Stimulated activated CD4-positive, alpha-beta T cell treated with anti-CD3 and anti-CD28 coated beads, Interleukin-1b, Interleukin-23, amount 100 ng/mL, for 4 hours (primary cell): ENCODE measurements at places on chromosomes 13 and 19.

- DNase-seq: no peak
These were observed 4.8 kb downstream of the PIAS4 start for GRCh38 chr19:4012092-4012974.

DNA sequence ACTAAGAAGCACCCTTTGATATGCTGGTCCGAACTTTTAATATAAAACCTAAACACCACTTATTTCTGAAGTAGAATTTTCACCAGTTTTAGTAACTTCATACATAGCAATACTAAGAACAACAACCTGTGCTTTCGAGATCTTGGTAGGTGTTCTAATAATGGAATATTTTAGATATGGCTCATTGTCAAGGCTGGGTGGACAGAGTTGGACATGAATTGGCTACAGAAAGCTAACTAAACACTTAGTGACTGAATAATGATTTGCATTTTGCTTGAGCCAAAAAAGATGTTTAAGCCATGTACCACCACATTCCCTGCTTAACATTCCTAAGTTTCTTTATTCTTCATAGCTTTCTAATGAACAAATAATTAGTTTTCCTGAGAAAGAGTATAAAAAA, 344.3 kb upstream of the SGCG start:
- DNase-seq: no peak

DNA sequence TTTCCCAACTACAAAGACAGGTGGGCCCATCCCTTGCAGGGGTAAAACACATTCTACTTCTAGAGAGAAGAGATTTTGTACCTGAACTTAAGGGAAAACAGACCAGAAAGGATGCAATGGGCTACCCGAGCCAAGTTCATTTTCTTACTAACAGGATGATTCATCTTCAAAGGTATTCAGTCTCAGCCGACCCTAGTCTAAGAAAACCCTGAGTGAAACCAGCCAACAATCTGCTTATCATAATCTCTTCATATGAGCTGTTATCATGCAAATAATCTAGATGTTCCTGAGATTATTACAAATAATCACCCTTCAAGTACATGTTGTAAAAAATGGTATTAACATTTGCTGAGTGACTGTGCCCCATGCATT, 15.6 kb downstream of the PABPC3 start:
- no peak for DNase-seq

DNA sequence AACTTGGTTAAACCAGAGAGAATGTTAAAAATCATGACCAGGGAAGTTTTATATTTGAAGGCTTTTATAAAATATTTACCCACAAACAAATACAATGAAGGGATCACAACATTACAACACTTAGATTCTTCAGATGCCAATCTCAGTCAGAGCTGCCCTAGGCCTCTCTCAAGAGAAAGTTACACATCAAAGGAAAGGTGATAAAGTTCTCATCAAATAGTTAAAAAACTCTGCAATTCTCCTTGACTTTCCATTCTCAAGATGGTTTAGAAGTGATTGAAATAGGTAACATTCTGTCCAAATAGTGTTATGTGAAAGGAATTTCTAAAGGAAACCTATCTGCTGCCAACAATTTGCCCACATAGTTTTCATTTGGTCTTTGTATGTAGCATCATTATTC, 1115.2 kb upstream of the MIR17HG start:
- no peak for DNase-seq

- no peak for DNase-seq
These were observed 55.0 kb upstream of the MAB21L1 start for GRCh38 chr13:35531526-35531925.

DNA sequence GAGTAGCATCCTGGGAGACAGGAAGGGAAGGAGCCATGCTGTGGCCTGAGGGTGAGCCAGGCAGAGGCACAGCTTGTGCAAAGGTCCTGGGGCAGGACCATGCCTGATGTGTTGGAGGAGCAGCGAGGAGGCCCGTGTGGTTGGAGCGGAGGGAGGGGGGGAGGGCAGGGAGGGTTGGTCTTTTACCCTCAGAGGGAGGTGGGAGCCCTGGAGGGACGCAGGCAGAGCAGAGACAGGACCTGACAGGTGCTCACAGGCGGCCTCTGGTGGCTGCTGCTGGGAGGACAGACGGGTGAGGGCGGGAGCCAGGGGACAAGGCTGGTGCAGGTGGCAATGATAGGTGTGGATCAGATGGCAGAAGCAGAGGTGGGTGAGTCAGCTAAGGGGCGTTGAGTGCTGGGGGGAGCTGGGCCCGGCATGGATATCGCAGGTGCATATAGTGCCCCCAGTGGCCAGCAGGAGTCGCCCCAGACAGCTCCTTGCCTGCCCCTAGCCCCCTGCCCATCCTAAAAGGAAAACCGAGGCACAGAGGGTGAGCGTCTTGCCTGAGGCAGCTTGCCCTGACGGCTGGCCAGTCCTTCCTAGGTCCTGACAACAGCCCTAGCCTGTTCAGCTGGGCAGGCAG, 9.8 kb upstream of the GNA15 start:
- peak; percentile 77 for DNase-seq

DNA sequence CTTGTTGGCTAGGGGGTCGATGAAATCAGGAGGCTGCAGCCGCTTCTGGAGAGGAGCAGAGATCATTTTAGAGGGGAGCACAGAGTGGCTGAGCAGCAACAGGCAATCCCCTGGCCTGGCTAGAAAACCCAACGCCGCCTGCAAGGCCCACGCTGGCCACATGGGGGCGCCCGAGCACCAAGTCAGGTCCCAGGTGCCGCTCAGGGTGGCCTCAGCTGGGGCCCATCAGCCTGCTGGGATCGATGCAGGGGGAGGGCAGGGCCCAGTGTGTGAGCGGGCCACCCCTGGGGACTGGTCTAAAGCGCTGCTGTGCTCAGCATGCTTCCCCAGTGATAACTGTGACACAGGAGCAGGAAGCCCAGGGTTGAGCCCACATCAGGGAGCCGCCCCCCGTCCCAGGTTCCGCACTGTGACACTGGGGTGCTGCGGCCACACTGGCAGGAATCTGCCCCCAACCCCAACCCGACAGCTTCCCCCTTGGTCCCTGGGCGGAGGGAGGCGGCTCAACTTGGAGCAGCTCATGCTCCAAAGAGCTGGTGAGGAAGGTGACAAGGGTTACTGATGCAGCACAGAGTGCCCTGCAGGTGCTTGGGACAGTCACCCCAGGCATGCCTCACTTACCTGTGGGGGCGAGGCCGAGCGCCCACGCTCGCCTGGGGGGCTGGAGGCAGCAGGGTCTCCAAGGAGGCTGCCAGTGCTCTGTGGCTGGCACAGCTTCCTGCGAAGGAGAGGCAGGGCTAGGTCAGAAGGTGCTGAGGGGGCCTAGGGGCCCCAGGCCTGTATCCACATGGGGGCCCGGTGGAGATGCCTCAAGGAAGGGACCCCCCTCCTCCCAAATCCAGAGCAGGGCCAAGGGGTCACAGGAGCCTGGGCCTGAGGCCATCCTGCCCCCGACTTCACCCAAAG, 13.3 kb upstream of the ISYNA1 start:
- peak; percentile 87 for DNase-seq

DNA sequence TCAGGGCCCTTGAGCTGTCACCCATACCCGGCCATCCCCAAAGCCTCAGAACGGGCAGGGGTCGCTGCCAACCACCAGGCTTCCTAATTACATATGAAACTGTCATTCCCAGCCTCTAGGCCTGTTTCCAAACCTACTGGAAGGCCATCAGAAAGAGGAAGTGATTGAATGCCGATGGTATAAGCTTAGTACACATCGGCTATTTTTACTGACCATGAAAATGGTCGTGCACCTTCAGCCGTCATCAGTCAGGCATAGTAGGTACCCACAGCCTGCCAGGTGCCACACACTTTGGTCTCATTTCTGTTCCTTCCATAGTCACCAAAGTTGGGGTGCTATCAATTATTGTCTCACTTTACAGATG, 10.2 kb downstream of the KRI1 start:
- DNase-seq: no peak

GRCh38 chr19:21709464-21709863, 57.9 kb downstream of the ZNF100 start:
- no peak for DNase-seq

GRCh38 chr13:42720113-42720857, 61.1 kb upstream of the FAM216B start:
- DNase-seq: no peak

GRCh38 chr13:59643364-59643841, 520.3 kb downstream of the DIAPH3 start:
- DNase-seq: no peak

- DNase-seq: no peak
These were observed 59.3 kb downstream of the ATP11A start for GRCh38 chr13:112748947-112749735.

GRCh38 chr19:16003391-16003790, 54.6 kb downstream of the OR10H4 start:
- no peak for DNase-seq

DNA sequence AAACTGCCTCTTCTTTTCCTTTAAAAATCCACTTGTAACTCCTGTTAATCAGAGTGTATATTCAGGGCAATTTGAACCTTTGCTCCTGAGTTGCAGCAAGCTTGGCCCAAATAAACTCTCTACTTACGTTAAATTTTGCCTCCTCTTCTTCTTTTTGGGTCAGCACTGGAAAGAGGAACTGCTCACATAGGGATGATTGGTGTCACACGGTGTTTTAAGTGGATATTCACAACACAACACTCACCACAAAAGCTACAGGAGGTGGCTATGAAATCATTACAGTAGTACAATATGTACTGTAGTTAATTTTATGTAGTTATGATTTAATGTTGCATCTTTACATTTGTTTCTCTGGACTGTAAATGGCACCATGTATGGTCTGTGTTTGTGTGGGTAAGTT, 96.8 kb upstream of the DOCK9 start:
- DNase-seq: no peak

DNA sequence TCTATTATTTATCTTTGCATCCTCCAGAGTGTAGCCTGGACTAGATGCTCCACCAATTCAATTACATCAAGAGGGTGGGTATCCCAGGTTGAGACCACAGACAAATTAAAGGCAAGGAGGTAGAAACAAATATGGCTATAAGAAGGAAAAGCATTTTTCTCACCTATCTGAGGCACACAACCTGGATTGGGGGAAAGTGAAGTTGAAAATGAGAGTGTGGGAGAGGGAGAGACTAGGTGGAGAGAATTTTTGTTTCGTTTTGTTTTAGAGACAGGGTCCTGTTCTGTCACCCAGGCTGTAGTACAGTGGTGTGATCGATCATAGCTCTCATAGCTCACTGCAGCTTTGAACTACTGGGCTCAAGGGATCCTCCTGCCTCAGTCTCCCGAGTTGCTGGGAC, 5.8 kb upstream of the PRODH2 start:
- no peak for DNase-seq

GRCh38 chr19:11496391-11497163, 9.1 kb downstream of the ZNF653 start:
- DNase-seq: peak; percentile 61

- DNase-seq: no peak
These were observed 379.9 kb downstream of the IRS2 start for GRCh38 chr13:109406376-109406992.

DNA sequence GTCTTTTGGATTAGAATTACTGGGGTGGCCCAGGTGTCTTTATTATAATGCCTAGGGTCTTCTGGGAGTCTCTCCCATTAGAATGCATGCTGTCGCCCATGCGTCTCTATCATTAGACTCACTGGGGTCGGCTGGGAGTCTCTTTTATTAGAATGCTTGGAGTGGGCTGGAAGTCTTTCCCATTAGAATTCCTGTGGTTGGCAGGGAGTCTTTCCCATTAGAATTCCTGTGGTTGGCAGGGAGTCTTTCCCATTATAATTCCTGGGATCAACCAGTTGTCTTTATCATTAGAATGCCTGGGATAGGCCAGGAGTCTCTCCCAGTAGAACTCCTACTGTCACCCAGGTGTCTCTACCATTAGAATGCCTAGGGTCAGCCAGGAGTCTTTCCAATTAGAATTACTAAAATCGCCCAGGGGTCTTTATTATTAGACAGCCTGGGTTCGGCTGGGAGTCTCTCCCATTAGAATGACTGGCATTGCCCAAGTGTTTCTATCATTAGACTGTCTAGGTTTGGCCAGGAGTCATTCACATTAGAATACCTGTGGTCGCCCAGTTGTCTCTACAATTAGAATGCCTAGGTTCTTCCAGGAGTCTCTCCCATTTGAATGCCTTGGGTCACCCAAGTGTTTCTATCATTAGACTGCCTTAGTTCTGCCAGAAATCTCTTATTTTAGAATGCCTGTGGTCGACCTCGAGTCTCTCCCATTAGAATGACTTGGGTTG, 1558.5 kb downstream of the UQCRFS1 start:
- no peak for DNase-seq

GRCh38 chr19:8595651-8596050, 14.9 kb downstream of the ADAMTS10 start:
- DNase-seq: no peak

GRCh38 chr19:54191011-54191810, at the start of gene TSEN34:
TSS of gene TSEN34 (plus strand) at chr19:54191308. CDS start at chr19:54191365, 57 bp downstream.
- DNase-seq: peak; percentile 84

DNA sequence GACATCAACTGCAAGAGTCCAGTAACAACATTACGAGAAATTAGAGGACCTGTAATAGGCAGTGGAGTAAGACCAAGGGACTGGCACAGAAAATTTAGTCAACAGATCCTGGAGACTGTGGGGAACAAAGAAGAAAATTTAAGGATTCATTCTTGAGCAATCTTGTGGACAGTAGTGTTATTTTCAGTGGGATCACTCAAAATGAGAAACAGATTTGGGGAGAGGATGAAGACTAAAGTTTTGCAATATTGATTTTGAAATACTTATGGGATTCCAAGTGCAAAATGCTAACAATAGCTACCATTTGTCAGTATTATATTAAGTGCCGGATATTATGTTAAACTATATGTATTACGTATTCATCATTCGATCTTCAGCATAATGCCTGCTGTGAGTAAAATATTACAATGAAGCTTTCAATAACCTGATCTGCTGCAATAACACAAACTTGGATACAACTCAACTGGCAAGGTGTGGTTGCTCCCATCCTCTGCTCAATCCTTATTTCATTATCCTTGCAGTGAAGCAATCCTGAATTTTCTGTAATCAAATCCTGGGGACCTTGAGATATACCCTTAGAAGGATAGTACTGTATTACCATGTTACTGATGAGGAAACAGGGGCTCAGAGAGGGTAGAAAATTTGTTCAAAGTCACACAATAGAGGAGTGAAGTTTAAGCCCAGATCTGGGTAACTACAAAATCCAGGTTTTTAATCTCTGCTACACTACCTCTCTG, 84.2 kb downstream of the SACS start:
- DNase-seq: no peak

DNA sequence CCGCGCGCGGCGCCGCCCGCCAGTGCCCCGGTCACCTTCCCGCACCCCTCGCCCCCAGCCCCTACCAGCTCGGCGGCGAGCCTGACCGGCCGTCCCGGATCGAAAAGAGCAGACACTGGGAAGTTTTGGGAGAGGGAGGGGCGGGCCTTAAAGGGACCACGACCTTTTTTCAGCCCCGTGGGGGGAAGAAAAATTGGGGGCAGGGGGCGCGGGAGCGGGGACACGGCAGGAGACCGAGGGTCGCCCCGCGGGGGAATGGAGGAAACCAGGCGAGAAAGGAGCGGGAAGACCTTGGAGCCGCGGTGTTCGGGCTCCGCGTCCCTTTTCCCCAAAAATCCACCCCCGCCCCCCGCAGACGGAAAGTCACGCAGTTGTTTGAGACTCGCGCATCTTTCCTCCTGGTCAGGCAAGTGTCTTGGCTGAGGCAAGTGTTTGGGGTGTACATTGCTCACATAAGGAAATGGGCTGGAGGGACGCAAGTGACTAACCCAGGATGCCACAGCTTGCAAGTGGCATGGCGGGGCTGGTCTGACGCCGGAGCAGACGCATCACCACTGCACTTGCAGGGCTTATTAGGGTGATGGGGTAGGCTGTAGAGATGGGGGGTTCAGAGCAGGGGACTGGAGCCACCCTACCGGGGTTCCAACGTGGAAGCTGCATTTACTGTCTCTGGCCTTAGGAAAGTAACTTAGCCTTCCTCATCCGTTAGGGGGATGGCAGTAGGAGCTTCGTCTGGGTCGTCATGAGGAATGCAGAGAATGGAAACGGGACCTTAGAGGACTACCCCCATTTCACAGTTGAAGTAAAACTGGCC, 2.7 kb upstream of the HNRNPL start:
- DNase-seq: peak; percentile 36
